ENCODE measurements at places on chromosomes 7 and 10. TPM values are rescaled to one million over a fixed set of nuclear protein-coding genes. Genes with fewer than 3 reads are reported as not detected.

DNA sequence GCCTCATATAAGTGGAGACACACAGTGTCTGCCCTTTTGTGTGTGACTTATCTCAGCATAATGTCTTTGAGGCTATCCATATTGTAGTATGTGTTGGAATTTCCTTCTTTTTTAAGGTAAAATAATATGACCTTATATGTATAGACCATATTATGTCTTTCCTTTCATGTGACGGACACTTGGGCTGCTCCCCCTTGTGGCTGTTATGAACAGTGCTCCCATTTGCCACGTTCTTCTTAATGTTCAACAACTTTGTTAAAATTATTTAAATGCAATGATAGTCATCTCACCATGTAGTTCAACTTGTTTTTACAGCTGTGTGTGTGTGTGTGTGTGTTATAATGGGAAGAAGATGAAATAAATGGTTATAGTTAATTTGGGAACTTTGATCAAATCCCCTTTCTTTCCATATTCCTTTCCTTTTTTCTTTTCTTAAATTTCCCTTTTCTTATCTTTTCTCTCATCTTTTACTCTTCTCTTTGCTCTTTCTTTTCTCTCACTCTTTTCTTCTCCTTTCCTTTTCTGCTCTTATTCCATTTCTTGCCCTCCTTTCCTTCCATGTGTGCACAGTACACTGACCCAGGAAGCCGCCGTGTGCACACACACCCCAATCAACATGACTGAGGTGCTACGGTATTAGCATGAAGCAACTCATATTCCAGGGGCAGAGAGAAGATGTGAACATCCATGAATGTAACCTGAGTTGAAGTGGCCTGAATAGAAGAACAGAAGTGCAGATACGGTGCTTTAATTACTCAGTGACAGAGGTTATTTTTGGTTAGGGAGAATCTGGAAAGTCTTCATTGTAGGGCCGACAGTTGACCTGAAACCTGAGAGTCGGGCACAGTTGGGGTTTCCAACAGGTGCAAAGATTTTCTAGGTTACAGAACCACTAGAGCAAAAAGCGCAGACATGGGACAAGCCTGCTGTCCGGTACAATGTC lies 596.6 kb downstream of the SDK1 start:
- H3K4me3 ChIP-seq, result no peak overlapping the region
- no peaks in the 10 kb centered on the region for H3K27me3 ChIP-seq
- H3K4me1 ChIP-seq, result peaks cover 3% of the 10 kb centered on the region
- H3K27ac ChIP-seq, result no peak overlapping the region
- H3K36me3 ChIP-seq, result peaks cover 5% of the 10 kb centered on the region
- no peak for DNase-seq

The RAB11FIP2 gene
- total RNA-seq, result 24.7 TPM

The HECW1 gene
- total RNA-seq, result 1.0 TPM

- H3K27me3 ChIP-seq, result no peaks in the 10 kb centered on the region
- no peak overlapping the region for H3K4me3 ChIP-seq
- no peaks in the 10 kb centered on the region for H3K4me1 ChIP-seq
- no peak overlapping the region for H3K27ac ChIP-seq
- no peaks in the 10 kb centered on the region for H3K36me3 ChIP-seq
Observed at GRCh38 chr7:130149281-130150139, 55.7 kb downstream of the TMEM209 start.

- H3K27me3 ChIP-seq, result no peaks in the 10 kb centered on the region
- no peak overlapping the region for H3K27ac ChIP-seq
- H3K4me1 ChIP-seq, result no peaks in the 10 kb centered on the region
- no peak for DNase-seq
Observed at GRCh38 chr7:37825038-37825437, 23.4 kb upstream of the NME8 start.

The TMEM229A gene
- not detected for total RNA-seq

DNA sequence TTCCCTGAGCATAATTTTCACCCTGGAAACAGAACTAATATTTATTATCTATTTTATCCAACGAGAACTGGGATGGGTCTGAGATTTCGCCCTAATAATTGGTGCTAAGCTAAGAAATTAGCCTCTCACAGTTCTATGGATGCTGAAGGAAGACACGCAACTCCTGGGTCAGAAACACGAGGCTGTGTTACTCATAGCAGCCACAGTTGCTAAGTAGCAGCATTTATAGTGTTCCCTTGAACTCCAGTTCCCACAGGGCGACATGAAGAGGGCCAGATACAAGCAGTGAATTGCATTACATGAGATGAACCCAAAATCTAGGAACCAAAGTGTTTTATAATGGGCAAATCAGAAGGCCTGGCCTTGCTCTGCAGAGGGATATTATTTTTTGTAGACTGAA lies 109.8 kb upstream of the AGR3 start:
- no peaks in the 10 kb centered on the region for H3K27me3 ChIP-seq
- no peaks in the 10 kb centered on the region for H3K36me3 ChIP-seq
- no peak overlapping the region for H3K27ac ChIP-seq
- H3K4me1 ChIP-seq, result no peaks in the 10 kb centered on the region
- DNase-seq, result no peak

DNA sequence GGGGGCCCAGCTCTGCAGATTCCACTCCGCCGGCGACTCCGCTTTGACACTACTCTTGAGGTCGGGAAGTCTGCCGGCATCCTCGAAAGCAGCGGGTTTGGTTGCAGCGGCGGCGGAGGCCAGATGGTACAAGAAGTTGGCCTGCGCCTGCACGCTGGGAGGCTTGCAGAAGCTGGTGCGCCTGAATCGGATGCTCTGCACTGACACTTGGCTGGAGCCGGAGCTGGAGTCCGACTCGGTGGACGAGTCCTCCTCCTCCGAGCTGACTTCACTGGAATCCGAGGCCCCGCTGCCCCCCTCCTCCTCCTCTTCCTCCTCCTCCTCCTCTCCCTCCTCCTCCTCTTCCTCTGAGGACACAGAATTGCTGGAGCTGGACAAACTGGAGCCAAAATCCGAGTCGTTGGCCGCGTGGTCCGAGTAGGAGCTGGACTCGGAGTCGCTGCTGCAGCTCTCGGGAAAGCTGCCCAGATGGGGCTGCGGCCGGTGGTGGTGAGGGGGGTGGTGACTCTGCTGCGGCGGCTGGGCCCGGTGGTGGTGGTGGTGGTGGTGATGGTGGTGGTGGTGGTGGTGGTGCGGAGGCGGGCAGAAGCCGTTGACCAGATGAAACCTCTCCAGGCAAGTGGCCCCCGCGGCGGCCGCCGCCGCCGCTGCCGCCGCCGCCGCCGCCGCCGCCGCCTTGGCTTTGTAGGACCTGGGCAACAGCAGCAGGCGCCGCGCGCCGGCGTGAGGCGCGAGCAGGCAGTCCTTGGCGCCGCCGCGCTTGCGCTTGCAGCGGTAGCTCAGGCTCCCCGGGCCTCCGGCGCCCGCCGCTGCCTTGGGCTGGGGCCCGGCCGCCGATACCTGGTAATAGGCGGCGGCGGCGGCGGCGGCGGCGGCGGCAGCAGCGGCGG lies 9.0 kb downstream of the SKIDA1 start:
- H3K27ac ChIP-seq, result no peak overlapping the region
- H3K27me3 ChIP-seq, result no peaks in the 10 kb centered on the region
- peak; percentile 77 for DNase-seq

DNA sequence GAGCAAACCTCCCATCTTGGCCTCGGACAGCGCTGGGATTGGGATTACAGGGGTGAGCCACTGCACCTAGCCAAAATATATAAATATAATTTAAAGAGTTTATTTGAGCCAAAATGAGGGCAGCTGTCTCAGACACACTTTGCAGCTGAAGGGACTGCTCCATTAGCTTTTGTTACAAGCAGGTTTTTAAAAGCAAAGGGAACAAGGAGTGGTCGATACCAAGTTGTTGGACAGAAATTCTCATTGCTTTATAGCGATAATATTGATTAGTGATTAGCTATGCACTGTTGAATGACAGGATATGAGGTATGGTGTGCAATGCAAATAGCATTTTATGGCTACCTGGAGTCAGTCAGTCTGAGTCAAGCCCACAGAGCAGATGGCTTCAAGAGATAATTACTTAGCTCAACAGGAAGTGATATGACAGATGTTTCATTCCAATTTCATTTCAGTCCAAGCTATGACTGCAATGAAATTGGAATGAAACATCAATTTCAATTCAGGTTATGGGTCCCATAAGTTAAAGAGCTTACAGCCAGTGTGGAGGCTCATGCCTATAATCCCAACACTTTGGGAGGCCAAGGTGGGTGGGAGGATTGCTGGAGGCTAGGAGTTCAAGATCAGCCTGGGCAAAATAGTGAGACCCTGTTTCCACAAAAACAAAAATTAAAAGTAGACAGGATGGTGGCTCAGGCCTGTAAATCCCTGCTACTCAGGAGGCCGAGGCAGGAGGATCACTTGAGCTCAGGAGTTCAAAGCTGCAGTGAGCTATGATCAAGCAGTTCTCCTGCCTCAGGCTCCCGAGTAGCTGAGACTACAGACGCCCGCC lies 23.1 kb downstream of the TYW1 start:
- H3K4me1 ChIP-seq, result no peaks in the 10 kb centered on the region
- H3K36me3 ChIP-seq, result peaks cover 5% of the 10 kb centered on the region
- no peak for DNase-seq
- H3K27ac ChIP-seq, result no peak overlapping the region

The TBC1D12 gene
- 20.4 TPM for total RNA-seq

DNA sequence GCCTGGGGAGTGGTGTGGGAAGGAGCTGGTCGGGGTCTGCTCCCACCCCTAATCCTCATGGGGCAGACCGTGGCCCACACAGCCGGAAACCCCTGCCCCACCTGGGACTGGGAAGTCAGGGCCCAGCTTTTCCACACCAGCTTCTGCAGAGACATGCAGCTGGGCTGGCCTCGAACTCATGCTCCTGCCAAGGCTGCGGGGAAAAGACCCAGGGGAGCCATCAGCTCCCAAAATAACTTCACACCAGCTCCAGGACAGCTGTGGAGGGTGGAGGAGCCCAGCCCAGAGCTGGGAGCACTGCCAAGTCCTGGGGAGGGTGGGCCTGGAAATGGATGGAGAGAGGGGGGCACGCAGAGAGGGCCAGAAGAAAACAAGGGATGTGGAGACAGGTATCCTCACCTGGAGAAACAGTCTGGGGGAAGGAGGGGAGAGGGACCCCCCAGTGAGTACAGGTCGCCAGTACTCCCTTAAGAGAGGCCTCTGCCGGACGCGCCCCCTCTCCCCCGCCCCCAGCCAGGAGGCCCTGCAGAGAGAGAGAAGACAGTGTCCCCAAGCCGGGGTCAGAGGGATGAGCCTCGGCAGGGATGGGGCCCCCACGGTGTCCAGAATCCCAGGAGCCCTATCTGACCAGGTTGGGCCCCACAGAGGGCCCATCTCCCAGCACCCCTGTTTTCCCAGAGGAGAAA lies 11.5 kb upstream of the GRIFIN start:
- DNase-seq, result peak; percentile 54
- H3K27ac ChIP-seq, result no peak overlapping the region
- no peaks in the 10 kb centered on the region for H3K36me3 ChIP-seq
- no peaks in the 10 kb centered on the region for H3K4me1 ChIP-seq
- H3K4me3 ChIP-seq, result no peak overlapping the region

GRCh38 chr10:75398200-75398691 lies 3.3 kb downstream of the ZNF503 start:
- no peak for DNase-seq
- no peaks in the 10 kb centered on the region for H3K36me3 ChIP-seq
- H3K4me3 ChIP-seq, result peak overlapping the region; percentile 14
- no peaks in the 10 kb centered on the region for H3K27me3 ChIP-seq

The ZNF248 gene
- total RNA-seq, result 21.1 TPM

DNA sequence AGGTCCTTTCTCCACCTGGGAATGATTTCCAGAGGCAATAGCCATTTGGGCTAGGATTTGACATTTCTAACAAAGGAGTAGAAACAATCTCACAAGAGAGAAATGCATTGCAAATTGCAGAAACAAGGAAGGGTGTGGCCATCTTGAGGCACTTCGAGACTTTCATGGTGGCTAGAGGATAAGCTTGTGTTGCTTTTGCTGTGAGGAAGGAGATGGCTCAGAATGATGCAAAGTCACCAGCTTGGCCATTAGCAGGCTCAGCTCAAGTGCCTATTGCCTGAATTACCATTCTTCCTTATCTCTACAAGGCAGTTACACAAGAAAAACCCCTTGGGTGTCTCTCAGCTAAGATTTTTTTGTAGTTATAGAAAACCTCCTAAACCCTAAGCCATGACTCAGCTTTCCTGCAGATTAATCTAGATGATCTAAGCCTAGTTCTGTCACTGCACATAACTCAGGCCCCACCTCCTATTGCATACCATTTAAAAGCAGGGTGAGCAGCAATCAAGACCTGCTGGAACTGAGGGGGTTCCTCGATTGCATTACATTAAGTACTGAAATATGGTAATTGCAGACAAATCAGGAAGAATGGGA lies 683.1 kb downstream of the NRG3 start:
- H3K27me3 ChIP-seq, result no peaks in the 10 kb centered on the region
- no peak overlapping the region for H3K27ac ChIP-seq
- no peaks in the 10 kb centered on the region for H3K4me1 ChIP-seq
- DNase-seq, result no peak
- no peaks in the 10 kb centered on the region for H3K36me3 ChIP-seq

DNA sequence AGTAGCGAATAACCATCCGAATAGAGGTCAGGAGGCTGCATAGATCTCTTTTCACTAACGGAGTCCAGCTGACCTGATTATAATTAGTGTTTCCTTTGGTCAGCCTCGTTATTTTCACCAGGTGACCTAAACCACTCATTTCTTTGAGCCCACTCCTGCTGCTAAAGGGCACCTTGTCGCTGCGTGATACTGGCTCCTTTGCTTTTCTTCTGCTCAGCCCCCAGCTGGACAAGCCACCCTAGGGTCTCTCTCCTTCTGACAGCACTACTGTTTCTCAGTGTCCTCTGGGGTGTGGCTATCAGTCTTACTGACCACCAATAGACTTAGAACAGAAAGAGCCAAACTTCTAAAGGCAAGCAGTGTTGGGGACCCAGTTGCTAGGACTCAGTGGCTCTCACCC lies 2.7 kb upstream of the IGFBP3 start:
- H3K4me1 ChIP-seq, result peaks cover 4% of the 10 kb centered on the region
- H3K4me3 ChIP-seq, result no peak overlapping the region
- H3K27ac ChIP-seq, result no peak overlapping the region
- DNase-seq, result no peak
- no peaks in the 10 kb centered on the region for H3K36me3 ChIP-seq

DNA sequence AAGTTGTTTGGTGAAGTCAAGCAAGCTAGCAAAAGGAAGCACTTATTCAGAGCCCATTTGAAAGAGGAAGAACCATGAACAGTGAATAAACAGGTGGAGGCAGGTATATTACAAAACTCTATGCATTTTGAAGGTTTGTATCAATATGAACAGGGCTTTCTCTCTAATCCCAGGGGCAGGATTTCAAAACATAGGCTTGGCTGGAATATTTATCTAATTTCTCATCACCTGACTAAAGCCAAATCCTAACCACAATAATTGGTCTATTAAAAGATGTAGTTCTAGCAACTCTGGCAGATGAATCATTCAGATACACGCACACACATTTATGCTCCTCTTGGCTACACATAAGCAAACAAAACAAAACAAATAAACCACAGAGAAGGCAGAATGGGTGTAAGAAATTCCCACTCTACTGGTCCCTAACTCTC lies 554.4 kb downstream of the INHBA start:
- H3K27me3 ChIP-seq, result no peaks in the 10 kb centered on the region
- no peak for DNase-seq
- no peak overlapping the region for H3K27ac ChIP-seq
- no peaks in the 10 kb centered on the region for H3K4me1 ChIP-seq

- H3K4me1 ChIP-seq, result no peaks in the 10 kb centered on the region
- H3K27me3 ChIP-seq, result no peaks in the 10 kb centered on the region
- no peak for DNase-seq
- H3K27ac ChIP-seq, result no peak overlapping the region
- H3K4me3 ChIP-seq, result no peak overlapping the region
Observed at GRCh38 chr7:28804990-28805389, 153.1 kb downstream of the TRIL start.

The AKR1B1 gene
- 69.3 TPM for total RNA-seq

- H3K4me3 ChIP-seq, result peak overlapping the region; percentile 39
- peak overlapping the region; percentile 95 for H3K27ac ChIP-seq
- no peaks in the 10 kb centered on the region for H3K36me3 ChIP-seq
Observed at GRCh38 chr10:17227367-17228090, 512 bp upstream of the VIM start.
